Natural killer cell (primary cell): ENCODE measurements at places on chromosomes 13 and 19. TPM values are rescaled to one million over a fixed set of nuclear protein-coding genes. Genes with fewer than 3 reads are reported as not detected.

DNA sequence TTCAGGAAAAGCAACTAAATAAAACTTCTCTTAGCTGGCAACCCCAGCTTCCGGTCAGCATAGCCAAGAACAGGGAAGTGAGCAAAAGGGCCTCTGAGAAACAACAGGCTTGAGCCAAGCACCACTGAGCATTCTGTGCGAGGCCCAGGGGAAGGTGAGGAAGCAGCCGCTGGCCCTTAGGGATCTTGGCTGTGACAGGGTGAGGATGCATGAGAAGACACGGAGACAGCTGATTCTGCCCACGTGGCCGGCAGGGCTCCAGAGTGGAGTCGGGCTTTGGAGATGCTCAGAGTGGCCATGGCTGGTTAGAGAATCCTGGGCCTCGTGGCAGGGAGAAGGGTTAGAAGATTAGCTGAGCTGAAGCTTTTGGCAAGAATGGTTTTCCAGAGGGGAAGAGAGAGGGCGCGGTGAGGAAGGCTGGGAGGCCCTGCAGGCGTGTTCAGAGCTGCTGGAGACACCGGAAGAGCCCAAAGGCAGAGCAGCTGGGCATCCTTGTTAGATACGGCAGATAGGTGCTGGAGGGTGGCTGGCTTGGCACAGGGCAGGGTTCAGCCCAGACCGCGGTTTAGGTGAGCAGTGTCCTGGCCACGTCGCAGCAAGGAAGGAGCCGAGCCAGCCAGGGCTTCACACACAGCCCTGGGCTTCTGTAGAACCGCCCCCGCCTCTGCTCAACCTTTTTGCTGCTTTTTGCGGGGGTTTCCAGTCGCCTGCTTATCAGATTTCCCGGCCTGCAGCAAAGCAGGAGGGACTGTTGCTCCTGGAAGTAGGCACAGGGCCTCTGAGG is 17.3 kb downstream of the UPF1 start:
- H3K36me3 ChIP-seq, result peaks cover 56% of the 10 kb centered on the region
- no peak overlapping the region for H3K27ac ChIP-seq
- no peak for DNase-seq
- no peaks in the 10 kb centered on the region for H3K27me3 ChIP-seq
- no peak overlapping the region for H3K4me3 ChIP-seq
- peaks cover 49% of the 10 kb centered on the region for H3K4me1 ChIP-seq

- H3K4me3 ChIP-seq, result no peak overlapping the region
- no peak for DNase-seq
- no peak overlapping the region for H3K27ac ChIP-seq
- H3K4me1 ChIP-seq, result peaks cover 46% of the 10 kb centered on the region
- H3K36me3 ChIP-seq, result no peaks in the 10 kb centered on the region
These were observed 15.9 kb upstream of the GAS6 start for GRCh38 chr13:113879494-113880360.

DNA sequence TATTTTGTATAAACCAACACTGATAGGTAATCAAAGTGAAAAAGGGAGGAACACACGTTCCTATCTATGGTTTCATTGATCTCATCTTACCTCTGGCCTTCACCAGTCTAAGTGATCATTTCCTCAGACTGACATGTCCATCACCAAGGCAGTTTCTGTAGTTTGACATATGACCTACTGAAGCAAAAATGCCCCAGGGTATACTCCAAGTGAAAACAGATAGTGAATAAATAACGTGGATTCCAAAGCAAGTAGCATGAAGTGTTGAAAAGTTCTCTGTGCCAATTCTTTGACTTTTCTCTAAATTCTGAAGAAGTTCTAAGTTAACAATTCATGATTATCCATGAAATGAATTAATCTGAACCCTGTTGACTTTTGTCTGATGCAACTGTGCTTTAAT is 334.2 kb upstream of the SGCG start:
- H3K4me1 ChIP-seq, result no peaks in the 10 kb centered on the region
- no peak overlapping the region for H3K27ac ChIP-seq
- H3K36me3 ChIP-seq, result no peaks in the 10 kb centered on the region
- H3K4me3 ChIP-seq, result no peak overlapping the region
- no peaks in the 10 kb centered on the region for H3K27me3 ChIP-seq
- no peak for DNase-seq

- no peak overlapping the region for H3K4me3 ChIP-seq
- no peak overlapping the region for H3K27ac ChIP-seq
- H3K36me3 ChIP-seq, result no peaks in the 10 kb centered on the region
- no peak for DNase-seq
These were observed 6.2 kb upstream of the DZIP1 start for GRCh38 chr13:95650696-95651095.

- no peak for DNase-seq
- no peaks in the 10 kb centered on the region for H3K27me3 ChIP-seq
- H3K27ac ChIP-seq, result peak overlapping the region; percentile 57
- no peak overlapping the region for H3K4me3 ChIP-seq
- H3K36me3 ChIP-seq, result no peaks in the 10 kb centered on the region
- H3K4me1 ChIP-seq, result peaks cover 5% of the 10 kb centered on the region
These were observed 758.7 kb downstream of the SLITRK5 start for GRCh38 chr13:88429862-88430261.

GJB2 gene
- not detected for total RNA-seq

DNA sequence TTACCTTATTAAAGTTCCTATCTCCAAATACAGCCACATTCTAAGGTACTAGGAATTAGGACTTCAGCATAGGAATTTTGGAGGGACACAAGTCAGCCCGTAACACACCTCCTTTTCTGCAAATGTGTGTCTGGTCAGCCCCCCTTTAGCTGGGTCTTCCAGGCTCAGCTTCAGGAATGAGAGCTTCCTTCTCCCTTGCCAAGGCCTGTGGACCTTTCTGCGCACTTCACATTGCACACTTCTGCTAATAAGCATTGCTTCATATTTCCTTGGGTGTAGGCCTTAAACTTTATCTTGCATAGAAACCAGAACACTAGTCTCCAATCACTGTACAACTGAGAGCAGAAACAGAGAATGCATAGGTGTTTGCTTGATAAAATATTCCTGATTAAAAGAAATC is 4.5 kb upstream of the STK24 start:
- DNase-seq, result no peak
- H3K4me3 ChIP-seq, result no peak overlapping the region
- no peaks in the 10 kb centered on the region for H3K36me3 ChIP-seq
- H3K27ac ChIP-seq, result no peak overlapping the region
- no peaks in the 10 kb centered on the region for H3K27me3 ChIP-seq
- H3K4me1 ChIP-seq, result peaks cover 6% of the 10 kb centered on the region

PSG2 gene
- total RNA-seq, result not detected

DNA sequence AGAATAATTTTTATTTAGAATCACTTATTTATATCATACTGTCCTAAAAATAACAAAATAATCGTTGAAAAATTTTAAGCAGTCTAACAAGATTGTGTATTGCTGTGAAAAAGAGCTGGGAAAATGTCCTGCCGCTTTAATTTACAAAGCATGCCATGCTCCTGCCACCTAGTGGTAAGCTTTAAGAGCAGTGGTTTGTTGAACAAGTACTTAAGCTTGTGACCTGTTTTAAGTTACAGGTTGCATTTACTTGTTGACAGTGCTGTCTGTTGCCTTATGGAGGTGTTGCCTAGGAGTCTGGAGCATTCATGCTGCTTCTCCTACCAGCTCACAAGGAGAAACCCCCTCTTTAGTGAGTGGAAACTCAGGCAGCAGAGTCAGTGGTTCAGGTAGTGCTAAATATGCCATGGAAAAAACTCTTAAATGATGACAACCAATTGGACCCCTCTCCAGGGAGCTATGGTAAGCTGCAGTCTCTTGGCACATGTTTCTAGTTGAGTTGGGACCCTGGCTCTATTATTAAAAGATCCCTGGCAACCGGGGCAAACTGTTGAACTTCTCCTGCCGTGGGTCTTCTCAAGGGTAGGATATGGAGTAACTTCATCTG is 68.4 kb downstream of the SPATA13 start:
- H3K27me3 ChIP-seq, result no peaks in the 10 kb centered on the region
- DNase-seq, result peak; percentile 80
- peaks cover 47% of the 10 kb centered on the region for H3K4me1 ChIP-seq
- H3K4me3 ChIP-seq, result no peak overlapping the region
- H3K36me3 ChIP-seq, result no peaks in the 10 kb centered on the region
- no peak overlapping the region for H3K27ac ChIP-seq

ZNF850 gene
- 4.2 TPM for total RNA-seq

TEKTIP1 gene
- 11.6 TPM for total RNA-seq

DNA sequence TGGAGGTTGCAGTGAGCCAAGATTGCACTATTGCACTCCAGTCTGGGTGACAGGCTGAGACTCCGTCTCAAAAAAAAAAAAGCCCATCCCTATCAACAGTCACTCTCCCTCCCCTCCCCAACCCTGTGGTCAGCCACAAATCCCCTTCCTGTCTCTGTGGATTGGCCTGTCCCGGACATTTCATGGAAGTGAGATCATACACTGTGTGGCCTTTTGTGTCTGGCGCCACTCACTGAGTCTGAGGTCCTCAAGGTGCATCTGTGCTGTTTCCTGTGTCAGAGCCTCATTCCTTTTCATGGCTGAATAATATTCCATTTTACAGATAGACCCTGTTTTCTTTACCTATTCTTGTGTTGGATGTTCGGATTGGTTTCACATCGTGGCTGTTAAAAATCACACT is 149.5 kb downstream of the PTPRS start:
- no peaks in the 10 kb centered on the region for H3K36me3 ChIP-seq
- H3K27ac ChIP-seq, result no peak overlapping the region
- no peaks in the 10 kb centered on the region for H3K27me3 ChIP-seq
- no peaks in the 10 kb centered on the region for H3K4me1 ChIP-seq
- no peak overlapping the region for H3K4me3 ChIP-seq
- DNase-seq, result no peak

SIGLEC5 gene
- total RNA-seq, result 0.90 TPM

DNA sequence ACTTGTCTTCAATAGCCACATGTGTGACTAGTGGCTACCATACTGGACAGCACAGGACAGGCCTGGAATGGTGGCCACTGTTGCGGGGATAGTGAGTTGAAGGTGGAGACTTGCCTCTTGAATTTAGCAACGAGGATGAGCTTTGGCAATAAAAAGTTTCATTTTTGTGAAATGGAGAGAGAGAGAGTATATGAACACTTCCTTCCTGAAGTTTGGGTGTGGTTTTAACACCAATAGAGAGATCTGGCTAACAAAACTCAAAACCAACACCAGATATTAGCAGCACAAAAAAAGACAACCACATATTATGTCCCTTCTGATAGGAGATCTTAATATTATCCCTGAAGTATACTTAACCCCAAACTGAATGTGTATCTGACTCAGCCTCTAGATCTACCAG is 6.3 kb upstream of the LRFN3 start:
- no peaks in the 10 kb centered on the region for H3K36me3 ChIP-seq
- H3K27me3 ChIP-seq, result no peaks in the 10 kb centered on the region
- DNase-seq, result no peak
- no peak overlapping the region for H3K4me3 ChIP-seq
- H3K27ac ChIP-seq, result peak overlapping the region; percentile 86

GRCh38 chr19:34236035-34236987 is 18.0 kb upstream of the GARRE1 start:
- no peak overlapping the region for H3K27ac ChIP-seq
- H3K27me3 ChIP-seq, result no peaks in the 10 kb centered on the region
- peaks cover 8% of the 10 kb centered on the region for H3K4me1 ChIP-seq
- H3K4me3 ChIP-seq, result no peak overlapping the region
- H3K36me3 ChIP-seq, result no peaks in the 10 kb centered on the region
- no peak for DNase-seq

GRCh38 chr19:11931051-11931450 is 6.1 kb downstream of the ZNF700 start:
- peak overlapping the region; percentile 13 for H3K27ac ChIP-seq
- DNase-seq, result no peak
- H3K27me3 ChIP-seq, result no peaks in the 10 kb centered on the region

- H3K27ac ChIP-seq, result no peak overlapping the region
- no peaks in the 10 kb centered on the region for H3K27me3 ChIP-seq
These were observed 5.2 kb downstream of the LENG8 start for GRCh38 chr19:54453921-54454780.

GRIK5 gene
- total RNA-seq, result 0.31 TPM

GRCh38 chr19:9939301-9939913 is 3.1 kb upstream of the OLFM2 start:
- no peak overlapping the region for H3K4me3 ChIP-seq
- H3K4me1 ChIP-seq, result peaks cover 18% of the 10 kb centered on the region
- no peaks in the 10 kb centered on the region for H3K36me3 ChIP-seq
- H3K27me3 ChIP-seq, result peaks cover 31% of the 10 kb centered on the region

POU4F1 gene
- 0.10 TPM for total RNA-seq

HPN gene
- not detected for total RNA-seq

DNA sequence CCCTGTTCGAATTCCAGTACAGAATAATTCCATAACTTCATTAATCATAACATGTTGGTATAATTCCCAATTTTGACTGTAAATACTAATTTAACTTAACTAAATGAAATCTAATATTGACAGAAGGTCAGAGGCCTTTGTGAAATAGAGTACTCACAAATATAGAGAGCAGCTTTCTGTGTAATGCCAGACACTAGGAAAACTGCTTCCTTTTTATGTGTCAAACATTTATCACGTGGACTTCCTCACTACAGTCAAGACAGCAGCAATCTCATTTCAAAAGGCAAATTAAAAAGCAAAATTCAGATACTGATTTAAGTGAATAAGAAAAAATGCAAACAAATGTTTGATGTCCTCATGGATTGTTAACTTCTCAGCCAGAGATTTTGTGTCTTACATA is 13.1 kb downstream of the ITM2B start:
- H3K4me1 ChIP-seq, result peaks cover 8% of the 10 kb centered on the region
- H3K27ac ChIP-seq, result no peak overlapping the region
- H3K4me3 ChIP-seq, result no peak overlapping the region
- no peaks in the 10 kb centered on the region for H3K27me3 ChIP-seq
- DNase-seq, result no peak

DNA sequence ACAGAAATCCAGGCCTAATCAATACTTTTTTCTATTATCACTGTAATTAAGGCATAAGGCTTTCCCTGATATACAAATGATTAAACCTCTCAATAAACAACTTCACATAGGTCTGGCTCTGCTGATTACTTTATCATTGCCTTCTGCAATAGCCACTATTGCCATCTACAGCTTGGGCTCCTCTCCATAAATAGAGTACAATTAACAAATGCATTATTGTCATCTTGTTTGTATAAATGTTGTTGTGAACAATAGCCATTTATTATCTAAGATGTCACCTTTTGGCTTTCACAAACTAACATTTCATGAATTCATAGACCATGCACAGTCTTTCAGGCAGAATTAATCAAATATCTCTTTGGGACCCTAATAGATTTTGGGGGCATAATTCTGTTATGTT is 53.3 kb downstream of the NHLRC3 start:
- H3K4me3 ChIP-seq, result no peak overlapping the region
- no peak overlapping the region for H3K27ac ChIP-seq
- no peaks in the 10 kb centered on the region for H3K4me1 ChIP-seq
- DNase-seq, result no peak

CD70 gene
- total RNA-seq, result 1.2 TPM

GRCh38 chr19:55449469-55449868 is 6.4 kb upstream of the SHISA7 start:
- no peaks in the 10 kb centered on the region for H3K36me3 ChIP-seq
- peaks cover 29% of the 10 kb centered on the region for H3K27me3 ChIP-seq
- H3K4me1 ChIP-seq, result peaks cover 12% of the 10 kb centered on the region
- no peak for DNase-seq
- no peak overlapping the region for H3K4me3 ChIP-seq

GRCh38 chr19:19860756-19861390 is 4.8 kb upstream of the ZNF253 start:
- no peaks in the 10 kb centered on the region for H3K36me3 ChIP-seq
- DNase-seq, result peak; percentile 69
- H3K27me3 ChIP-seq, result no peaks in the 10 kb centered on the region
- peaks cover 9% of the 10 kb centered on the region for H3K4me1 ChIP-seq
- peak overlapping the region; percentile 24 for H3K27ac ChIP-seq
